ENCODE measurements at places on chromosomes 2 and 18. TPM values are rescaled to one million over a fixed set of nuclear protein-coding genes. Genes with fewer than 3 reads are reported as not detected.

The LINC00305 gene
- total RNA-seq = not detected

The TPO gene
- total RNA-seq = not detected

The NCOA1 gene
- 20.6 TPM for total RNA-seq

The INSIG2 gene
- total RNA-seq = 56.4 TPM

The CHRNA1 gene
- total RNA-seq = not detected

The HJURP gene
- 111 TPM for total RNA-seq

The DAPL1 gene
- not detected for total RNA-seq

GRCh38 chr2:145000376-145000775, 480.5 kb upstream of the ZEB2 start:
- no peak overlapping the region for H3K4me3 ChIP-seq
- H3K36me3 ChIP-seq = no peaks in the 10 kb centered on the region
- H3K27ac ChIP-seq = no peak overlapping the region
- no peaks in the 10 kb centered on the region for H3K27me3 ChIP-seq
- DNase-seq = no peak
- no peaks in the 10 kb centered on the region for H3K4me1 ChIP-seq

DNA sequence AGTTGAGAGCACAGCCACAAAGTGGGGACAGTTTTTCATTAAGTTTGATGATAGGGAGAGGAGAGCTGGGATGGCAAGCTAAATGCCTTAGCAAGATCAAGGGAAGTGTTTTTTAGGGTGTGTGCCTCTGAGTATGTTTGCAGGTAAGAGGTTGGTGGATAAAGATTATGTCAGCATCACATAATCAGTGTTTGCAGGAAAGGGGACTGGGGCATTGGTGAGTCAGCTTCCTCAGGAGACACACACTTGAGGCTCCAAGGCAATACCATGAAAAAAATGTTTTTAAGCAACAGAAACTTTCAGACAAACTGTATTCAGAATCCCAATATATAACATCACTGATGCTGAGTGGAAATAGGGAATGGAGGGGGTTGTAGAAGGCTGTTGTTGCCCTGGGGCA, 25.4 kb upstream of the DTNB start:
- H3K4me3 ChIP-seq = no peak overlapping the region
- H3K27ac ChIP-seq = no peak overlapping the region
- H3K27me3 ChIP-seq = no peaks in the 10 kb centered on the region
- DNase-seq = peak; percentile 24

DNA sequence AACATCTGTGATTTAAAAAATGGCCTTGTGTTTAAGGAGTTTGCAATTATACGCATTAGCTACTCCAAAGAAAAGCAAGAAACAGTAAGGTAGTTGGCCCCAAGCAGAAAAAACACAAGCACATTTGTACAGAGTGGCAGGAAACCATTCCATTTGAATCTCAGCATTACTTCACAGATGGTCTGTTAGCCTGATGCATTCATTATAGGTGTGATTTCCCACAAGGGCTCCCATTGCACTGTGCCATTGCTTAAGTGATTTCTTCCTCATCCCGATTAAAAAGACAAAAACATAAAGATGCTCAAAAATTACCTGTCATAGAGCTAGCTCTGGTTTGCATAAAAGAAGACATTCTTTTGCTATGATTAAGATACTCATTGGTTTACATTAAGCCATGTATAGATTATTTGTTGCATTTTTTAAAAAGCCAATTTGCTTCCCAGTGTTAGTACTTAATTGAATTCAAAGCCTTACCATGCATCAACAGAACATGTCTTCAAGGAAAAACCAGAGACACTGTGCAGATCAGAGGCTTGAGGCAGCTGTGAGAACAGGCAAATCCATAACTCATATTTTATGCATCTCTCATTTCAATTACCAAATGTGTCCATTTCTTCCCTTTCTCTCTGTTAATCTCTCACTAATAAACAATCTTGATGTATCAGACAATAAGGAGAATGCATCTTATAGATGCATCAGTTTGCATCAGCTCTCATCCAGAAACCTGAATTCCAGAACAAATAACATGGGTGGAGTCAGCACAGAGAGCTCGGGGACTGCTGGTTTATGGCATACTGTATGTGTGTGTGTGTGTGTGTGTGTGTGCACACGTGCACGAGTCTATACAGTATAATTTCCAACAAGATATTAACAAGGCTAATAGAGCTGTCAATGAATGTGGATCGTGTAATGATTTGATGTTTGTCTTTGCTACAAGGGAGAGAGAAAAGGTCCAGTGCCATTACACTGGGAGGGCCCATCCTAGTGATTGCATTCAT, 558.6 kb upstream of the HS6ST1 start:
- no peaks in the 10 kb centered on the region for H3K27me3 ChIP-seq
- H3K4me1 ChIP-seq = no peaks in the 10 kb centered on the region
- no peak overlapping the region for H3K27ac ChIP-seq
- DNase-seq = no peak
- H3K36me3 ChIP-seq = no peaks in the 10 kb centered on the region

DNA sequence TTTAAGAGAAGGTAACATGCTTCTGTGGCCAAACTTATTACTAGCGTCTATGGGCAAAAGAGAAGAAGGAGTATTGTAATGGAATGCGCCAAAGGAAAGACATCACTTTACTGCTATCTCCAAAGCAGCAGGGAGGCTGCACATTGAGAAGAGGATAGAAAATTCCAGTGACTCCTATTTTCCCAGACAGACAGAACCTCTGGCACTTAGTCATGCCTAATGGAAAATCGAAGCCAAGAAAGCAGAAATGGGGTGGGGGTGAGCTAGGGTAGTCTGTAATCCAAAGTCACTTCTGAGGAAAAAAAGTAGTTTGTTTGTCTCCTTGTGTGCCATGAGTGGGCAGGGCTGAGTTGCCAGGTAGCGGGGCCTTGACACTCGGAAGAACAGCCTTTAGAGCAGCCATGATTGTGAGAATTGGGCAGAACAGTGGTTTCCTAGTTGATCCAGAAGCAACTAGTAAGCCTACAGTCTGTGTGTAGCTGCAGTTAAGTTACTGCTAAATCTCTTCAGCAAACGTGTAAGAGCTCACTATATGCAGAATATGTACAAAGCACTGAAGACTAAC, 79.4 kb upstream of the FOSL2 start:
- H3K27me3 ChIP-seq = no peaks in the 10 kb centered on the region
- H3K36me3 ChIP-seq = peaks cover 6% of the 10 kb centered on the region
- H3K4me1 ChIP-seq = peaks cover 9% of the 10 kb centered on the region
- DNase-seq = no peak

- no peak overlapping the region for H3K27ac ChIP-seq
- peaks cover 10% of the 10 kb centered on the region for H3K4me1 ChIP-seq
- peaks cover 29% of the 10 kb centered on the region for H3K36me3 ChIP-seq
- no peak overlapping the region for H3K4me3 ChIP-seq
- H3K27me3 ChIP-seq = no peaks in the 10 kb centered on the region
- DNase-seq = no peak
Observed at GRCh38 chr2:58097025-58097424, 50.4 kb downstream of the VRK2 start.

- peaks cover 3% of the 10 kb centered on the region for H3K27me3 ChIP-seq
- no peaks in the 10 kb centered on the region for H3K36me3 ChIP-seq
- DNase-seq = no peak
- no peak overlapping the region for H3K4me3 ChIP-seq
- H3K4me1 ChIP-seq = peaks cover 9% of the 10 kb centered on the region
Observed at GRCh38 chr2:65558743-65559142, 126.3 kb upstream of the SPRED2 start.

GRCh38 chr18:11512096-11513025, 97.0 kb upstream of the SLC35G4 start:
- H3K27me3 ChIP-seq = peaks cover 2% of the 10 kb centered on the region
- H3K4me1 ChIP-seq = peaks cover 2% of the 10 kb centered on the region
- no peak for DNase-seq
- no peak overlapping the region for H3K4me3 ChIP-seq
- no peak overlapping the region for H3K27ac ChIP-seq
- no peaks in the 10 kb centered on the region for H3K36me3 ChIP-seq

- H3K4me1 ChIP-seq = no peaks in the 10 kb centered on the region
- no peaks in the 10 kb centered on the region for H3K36me3 ChIP-seq
- DNase-seq = no peak
- no peaks in the 10 kb centered on the region for H3K27me3 ChIP-seq
- no peak overlapping the region for H3K4me3 ChIP-seq
- H3K27ac ChIP-seq = no peak overlapping the region
Observed at GRCh38 chr2:205499006-205499405, 183.3 kb upstream of the NRP2 start.

- no peak overlapping the region for H3K4me3 ChIP-seq
- peaks cover 3% of the 10 kb centered on the region for H3K4me1 ChIP-seq
- peaks cover 10% of the 10 kb centered on the region for H3K27me3 ChIP-seq
Observed at GRCh38 chr2:29607038-29607420, 314.4 kb downstream of the ALK start.

DNA sequence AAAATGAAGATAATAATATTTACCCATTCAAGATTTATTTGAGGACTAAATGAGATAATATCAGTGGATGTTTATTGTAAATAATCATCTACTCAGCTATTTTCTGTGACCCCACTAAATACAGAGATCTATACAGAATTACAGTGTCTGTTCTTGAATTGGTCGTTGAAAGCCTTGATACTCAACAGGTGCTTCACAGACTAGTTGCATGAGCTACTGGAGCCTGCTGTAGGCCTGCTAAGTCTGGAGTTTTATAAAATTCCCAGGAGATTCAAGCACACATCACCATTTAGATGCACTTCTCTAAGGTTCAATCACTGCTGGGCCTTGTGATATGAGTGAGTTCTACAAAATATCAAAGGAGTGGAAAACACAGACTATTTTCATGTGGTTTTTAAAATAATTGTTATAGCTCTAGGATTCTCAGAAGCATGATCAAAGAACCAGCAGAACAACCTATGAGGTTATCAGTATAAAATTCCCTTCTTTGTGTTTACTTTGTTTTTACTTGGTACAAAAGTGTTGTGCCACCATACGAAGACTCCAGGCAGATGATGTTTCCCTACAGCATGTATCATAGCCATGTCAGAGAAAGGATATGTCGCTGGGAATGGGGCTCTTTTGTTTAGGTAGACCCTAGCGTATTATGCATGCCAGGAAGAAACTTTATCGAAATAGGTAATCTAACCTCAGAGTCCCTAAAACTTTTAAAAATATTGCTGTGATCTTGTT, 7.1 kb downstream of the SULT1C4 start:
- DNase-seq = no peak
- H3K27ac ChIP-seq = no peak overlapping the region
- peaks cover 2% of the 10 kb centered on the region for H3K27me3 ChIP-seq
- H3K4me1 ChIP-seq = no peaks in the 10 kb centered on the region
- H3K4me3 ChIP-seq = no peak overlapping the region

DNA sequence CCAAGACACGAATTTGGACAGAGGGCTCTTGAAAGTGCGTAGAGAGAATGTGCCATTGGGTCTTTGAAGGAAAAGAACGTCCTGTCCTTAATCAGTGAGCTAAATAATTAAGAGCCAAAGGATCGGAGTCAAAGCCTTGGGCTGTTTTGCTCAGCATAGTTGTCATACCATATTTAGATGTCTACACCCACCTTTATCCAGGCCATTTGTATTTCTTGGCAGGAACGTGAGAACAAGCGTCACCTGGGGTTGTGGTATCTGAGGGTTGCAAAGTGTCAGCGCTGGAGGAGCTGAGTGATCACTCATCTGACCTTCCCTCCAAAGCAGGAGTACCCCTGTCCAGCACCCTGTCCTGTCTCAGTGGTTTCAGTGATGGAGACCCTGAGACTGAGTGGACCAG, 4.5 kb downstream of the LPIN1 start:
- H3K27me3 ChIP-seq = no peaks in the 10 kb centered on the region
- DNase-seq = peak; percentile 58
- H3K4me3 ChIP-seq = peak overlapping the region; percentile 47
- peak overlapping the region; percentile 86 for H3K27ac ChIP-seq

DNA sequence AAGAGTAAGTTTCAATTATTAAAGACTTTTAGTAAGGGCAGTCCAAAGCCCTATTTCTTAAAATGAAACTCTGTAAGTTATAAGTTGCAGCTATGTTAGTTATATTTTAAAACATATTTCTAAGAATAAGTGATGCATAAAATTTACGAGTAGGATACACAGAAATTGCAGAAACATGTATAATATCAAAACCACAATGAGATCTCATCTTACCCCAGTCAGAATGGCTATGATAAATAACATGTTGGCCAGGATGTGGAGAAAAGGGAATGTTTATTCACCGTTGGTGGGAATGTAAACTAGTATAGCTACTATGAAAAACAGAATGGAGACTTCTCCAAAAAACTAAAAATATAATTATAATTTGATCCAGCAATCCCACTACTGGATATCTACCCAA, 201.2 kb downstream of the CBLN2 start:
- H3K4me3 ChIP-seq = no peak overlapping the region
- no peaks in the 10 kb centered on the region for H3K4me1 ChIP-seq
- H3K27me3 ChIP-seq = peaks cover 1% of the 10 kb centered on the region
- no peaks in the 10 kb centered on the region for H3K36me3 ChIP-seq
- no peak overlapping the region for H3K27ac ChIP-seq
- DNase-seq = no peak

DNA sequence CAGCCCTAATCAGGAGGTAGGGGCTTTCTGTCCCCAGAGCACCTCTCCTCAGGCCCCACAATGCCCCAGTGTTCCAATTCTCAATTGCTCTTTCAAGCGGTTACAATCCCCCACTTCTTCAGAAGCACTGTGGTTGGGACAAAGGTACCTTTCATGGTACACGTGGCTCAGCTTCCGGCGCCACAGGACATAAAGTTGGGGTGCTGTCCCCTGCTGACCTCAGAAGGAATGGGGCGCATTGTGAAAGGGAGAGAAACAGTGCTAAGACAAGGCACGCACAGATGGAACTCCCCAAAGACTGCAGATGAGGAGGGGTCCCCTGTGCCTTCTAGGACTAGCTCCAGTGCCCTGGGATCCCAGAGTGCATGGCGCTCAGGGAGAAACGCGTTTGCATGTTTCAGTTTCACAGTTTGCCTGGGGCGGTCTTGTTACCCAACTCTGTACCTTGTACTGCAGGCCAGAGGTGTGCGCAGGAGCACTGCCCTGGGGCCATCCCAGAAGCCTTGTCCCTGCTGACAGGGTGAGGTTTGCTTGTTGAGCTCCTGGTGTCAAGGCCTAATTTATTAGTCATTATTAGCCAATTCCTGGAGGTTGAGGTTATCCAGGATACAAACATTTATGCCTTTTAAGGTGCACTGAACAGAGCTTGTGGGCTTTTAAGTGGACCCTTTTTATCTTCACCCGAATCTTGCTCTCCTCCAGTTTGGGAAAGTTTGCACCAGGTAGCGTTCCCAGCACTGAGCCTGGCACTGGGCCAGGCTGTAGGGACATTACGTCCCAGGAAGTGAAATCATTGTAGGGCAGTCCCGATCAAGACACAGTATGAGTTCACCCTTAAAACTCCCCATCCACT, 7.6 kb downstream of the CNDP1 start:
- no peak for DNase-seq
- H3K4me1 ChIP-seq = no peaks in the 10 kb centered on the region
- no peaks in the 10 kb centered on the region for H3K36me3 ChIP-seq
- H3K4me3 ChIP-seq = no peak overlapping the region
- H3K27ac ChIP-seq = no peak overlapping the region
- no peaks in the 10 kb centered on the region for H3K27me3 ChIP-seq

DNA sequence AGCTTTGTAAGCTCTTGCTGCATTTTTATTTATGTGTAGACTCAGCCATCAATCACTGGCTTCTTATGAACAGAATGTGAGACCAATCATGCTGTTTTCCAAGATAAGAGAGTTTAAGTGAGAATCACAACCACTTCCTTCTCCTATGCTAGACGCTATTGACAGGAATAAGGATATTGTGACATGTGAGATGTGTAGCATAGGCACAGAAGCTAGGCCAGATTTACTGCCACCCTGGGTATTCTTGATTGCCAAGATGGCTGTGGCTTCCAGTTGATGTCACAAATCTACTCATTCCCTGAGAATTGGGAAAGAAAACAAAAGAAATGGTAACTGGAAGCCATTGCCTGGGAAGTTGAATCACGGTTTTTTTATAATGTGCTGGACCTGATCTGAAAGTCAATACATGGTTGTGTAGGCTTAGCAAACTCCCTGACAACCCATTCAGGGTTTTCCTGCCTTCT, 49.9 kb downstream of the RAB27B start:
- no peaks in the 10 kb centered on the region for H3K27me3 ChIP-seq
- no peak overlapping the region for H3K4me3 ChIP-seq
- H3K36me3 ChIP-seq = no peaks in the 10 kb centered on the region
- H3K4me1 ChIP-seq = peaks cover 6% of the 10 kb centered on the region

All from activated CD4-positive, alpha-beta T cell treated with anti-CD3 and anti-CD28 coated beads for 36 hours (primary cell).